ENCODE measurements at places on chromosomes 7 and 10.

DNA sequence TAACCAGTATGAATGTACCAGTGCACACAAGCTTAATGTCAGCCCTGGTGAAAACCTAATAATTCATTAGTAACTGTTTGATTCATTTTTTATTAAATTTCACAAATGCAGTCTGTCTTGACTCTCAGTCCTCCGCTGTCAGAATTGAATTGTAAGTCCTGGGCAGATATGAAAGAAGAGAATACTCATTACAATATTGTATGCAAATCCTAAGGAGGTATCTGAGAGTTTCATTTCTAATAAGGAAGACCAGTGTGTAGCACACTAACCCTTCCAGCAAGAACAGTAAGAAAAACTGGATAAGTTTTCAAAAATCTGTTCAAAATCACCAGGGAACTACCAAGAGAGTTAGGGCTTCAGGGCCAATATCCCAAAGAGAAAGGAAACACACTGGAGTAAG is 652.1 kb downstream of the SUGCT start:
- no peak overlapping the region for H3K4me3 ChIP-seq
- H3K4me1 ChIP-seq: no peaks in the 10 kb centered on the region
- H3K27me3 ChIP-seq: no peaks in the 10 kb centered on the region
- no peaks in the 10 kb centered on the region for H3K36me3 ChIP-seq

GRCh38 chr7:4288791-4289394 is 393.2 kb upstream of the FOXK1 start:
- H3K4me1 ChIP-seq: no peaks in the 10 kb centered on the region
- DNase-seq: no peak
- H3K27me3 ChIP-seq: no peaks in the 10 kb centered on the region
- H3K4me3 ChIP-seq: no peak overlapping the region
- no peaks in the 10 kb centered on the region for H3K36me3 ChIP-seq

GRCh38 chr7:146781352-146782116 is 664.9 kb downstream of the CNTNAP2 start:
- no peak overlapping the region for H3K27ac ChIP-seq
- no peak for DNase-seq
- no peak overlapping the region for H3K4me3 ChIP-seq
- no peaks in the 10 kb centered on the region for H3K4me1 ChIP-seq
- no peaks in the 10 kb centered on the region for H3K27me3 ChIP-seq
- H3K36me3 ChIP-seq: no peaks in the 10 kb centered on the region

GRCh38 chr7:91235211-91235832 is 28.9 kb upstream of the FZD1 start:
- H3K27me3 ChIP-seq: no peaks in the 10 kb centered on the region
- H3K36me3 ChIP-seq: no peaks in the 10 kb centered on the region
- H3K27ac ChIP-seq: no peak overlapping the region
- no peak for DNase-seq

DNA sequence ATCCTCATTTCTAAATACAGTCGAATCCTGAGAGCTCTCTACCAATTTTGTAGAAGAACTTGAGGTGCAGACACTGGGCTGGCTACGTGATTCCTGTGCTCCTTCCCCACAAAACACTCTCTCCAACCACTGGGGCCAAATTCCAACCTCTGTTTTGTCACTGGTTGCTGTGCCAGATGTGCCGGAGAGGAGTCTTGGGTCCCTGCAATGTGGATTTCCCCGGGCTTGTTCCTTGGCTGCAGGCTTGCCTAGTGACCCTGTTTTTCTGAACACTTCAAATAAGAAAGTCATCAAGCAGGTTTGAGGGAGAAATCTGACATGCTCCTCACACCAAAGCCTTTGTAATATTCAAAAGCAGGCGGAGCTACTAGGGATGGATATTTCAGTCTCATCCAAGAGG is 44.4 kb upstream of the AGBL3 start:
- no peak overlapping the region for H3K27ac ChIP-seq
- no peaks in the 10 kb centered on the region for H3K27me3 ChIP-seq
- no peaks in the 10 kb centered on the region for H3K4me1 ChIP-seq
- H3K36me3 ChIP-seq: no peaks in the 10 kb centered on the region
- no peak for DNase-seq

DNA sequence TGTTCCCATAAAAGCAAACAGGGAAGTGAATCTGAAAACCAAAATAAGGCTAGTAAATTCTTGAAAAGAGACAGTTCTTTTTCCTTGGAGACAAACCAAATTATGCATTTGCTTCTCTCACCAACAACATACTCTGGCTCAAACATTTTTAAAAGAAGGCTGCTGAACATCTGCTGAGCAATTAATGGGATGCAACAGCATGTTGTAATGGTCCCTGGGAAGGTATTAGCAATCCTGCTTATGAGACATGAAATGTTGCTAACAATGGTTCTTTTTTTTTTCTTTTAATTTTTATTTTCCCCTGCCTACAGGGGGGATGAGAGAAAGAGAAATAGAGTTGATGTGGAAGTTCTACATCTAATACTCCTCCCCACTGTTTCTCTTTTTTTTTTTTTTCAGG is 572.1 kb downstream of the SORCS1 start:
- DNase-seq: no peak
- H3K27me3 ChIP-seq: no peaks in the 10 kb centered on the region
- no peaks in the 10 kb centered on the region for H3K36me3 ChIP-seq
- H3K4me3 ChIP-seq: no peak overlapping the region

GRCh38 chr10:100656454-100656853 is 88.9 kb upstream of the PAX2 start:
- DNase-seq: no peak
- no peak overlapping the region for H3K4me3 ChIP-seq

DNA sequence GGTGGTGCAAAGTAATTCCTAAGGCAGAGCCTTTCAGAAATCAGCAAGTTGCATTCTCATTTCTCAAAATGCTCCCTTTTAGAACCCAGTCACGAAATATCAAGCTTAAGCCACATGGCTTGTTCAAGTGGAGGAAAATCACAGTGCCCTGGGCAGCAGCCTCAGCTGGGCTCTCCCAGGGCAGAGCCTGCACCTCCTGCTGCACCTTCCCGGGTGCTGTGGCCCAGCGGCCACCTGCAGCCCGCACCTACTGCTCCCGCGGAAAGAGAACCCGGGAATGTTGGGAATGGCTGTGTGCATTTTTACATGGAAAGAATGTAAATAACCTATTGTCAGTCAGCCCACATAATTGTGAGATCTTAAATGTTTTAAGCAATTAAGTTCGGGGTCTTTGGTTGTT is 396.5 kb upstream of the VSTM2A start:
- no peak overlapping the region for H3K4me3 ChIP-seq
- H3K27ac ChIP-seq: no peak overlapping the region
- H3K36me3 ChIP-seq: no peaks in the 10 kb centered on the region
- H3K4me1 ChIP-seq: no peaks in the 10 kb centered on the region
- no peaks in the 10 kb centered on the region for H3K27me3 ChIP-seq
- DNase-seq: no peak

DNA sequence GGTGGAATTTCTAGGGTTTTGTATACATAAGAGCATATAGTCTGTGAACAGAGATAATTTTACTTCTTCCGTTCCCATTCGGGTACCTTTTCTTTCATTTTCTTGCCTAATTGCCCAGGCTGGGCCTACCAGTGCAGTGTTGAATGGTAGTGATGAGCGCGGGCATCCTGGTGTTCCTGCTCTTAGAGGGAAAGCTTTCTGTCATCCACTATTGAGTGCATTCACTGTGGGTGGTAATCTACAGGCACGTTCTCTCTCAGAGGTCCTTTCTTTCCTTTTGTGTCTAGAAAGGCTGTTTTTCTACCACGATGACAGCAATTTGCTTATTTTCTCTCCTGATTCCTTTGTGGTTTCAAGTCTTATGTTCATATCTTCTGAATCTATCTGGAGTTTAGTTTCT is 65.0 kb downstream of the INPP5A start:
- no peak overlapping the region for H3K4me3 ChIP-seq
- no peak overlapping the region for H3K27ac ChIP-seq
- DNase-seq: no peak
- H3K36me3 ChIP-seq: peaks cover 13% of the 10 kb centered on the region
- no peaks in the 10 kb centered on the region for H3K27me3 ChIP-seq

DNA sequence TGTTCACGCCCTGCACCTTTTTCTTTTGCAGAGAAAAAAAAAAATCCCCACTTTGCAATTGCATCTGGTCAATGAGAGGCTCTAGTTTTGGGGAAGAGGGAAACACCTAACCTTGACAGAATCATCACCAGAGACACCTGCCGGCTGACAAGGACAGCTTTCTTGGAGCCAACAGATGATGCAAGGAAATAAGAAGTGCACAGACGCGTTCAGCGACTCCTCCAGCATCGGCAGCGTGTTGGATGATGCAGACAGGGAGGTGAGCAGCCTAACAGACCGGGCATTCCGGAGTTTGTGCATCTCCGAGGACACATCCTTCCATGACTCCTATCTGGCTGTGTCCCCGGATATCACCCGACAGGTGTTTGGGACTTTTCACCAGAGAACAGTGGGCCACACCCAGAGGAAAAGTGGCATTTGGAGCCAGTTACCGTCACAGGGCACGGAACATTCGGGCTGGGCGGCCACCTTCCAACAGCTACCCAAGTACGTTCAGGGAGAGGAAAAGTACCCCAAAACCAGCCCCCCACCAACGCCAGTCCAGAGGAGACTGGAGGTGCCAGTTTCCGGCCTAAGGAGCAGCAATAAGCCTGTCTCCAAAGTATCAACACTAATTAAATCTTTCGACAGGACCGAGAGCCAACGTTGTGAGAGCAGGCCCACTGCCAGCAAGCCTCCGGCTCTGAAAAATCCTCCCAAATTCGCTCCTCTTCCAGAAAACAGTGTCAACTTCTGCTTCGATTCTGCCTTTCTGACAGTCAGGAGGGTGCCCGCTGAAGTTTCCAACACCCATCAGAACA is 23.6 kb downstream of the C10orf71 start:
- no peak overlapping the region for H3K27ac ChIP-seq
- peak; percentile 2 for DNase-seq
- H3K4me3 ChIP-seq: no peak overlapping the region
- H3K36me3 ChIP-seq: no peaks in the 10 kb centered on the region
- H3K27me3 ChIP-seq: no peaks in the 10 kb centered on the region
- peaks cover 30% of the 10 kb centered on the region for H3K4me1 ChIP-seq

DNA sequence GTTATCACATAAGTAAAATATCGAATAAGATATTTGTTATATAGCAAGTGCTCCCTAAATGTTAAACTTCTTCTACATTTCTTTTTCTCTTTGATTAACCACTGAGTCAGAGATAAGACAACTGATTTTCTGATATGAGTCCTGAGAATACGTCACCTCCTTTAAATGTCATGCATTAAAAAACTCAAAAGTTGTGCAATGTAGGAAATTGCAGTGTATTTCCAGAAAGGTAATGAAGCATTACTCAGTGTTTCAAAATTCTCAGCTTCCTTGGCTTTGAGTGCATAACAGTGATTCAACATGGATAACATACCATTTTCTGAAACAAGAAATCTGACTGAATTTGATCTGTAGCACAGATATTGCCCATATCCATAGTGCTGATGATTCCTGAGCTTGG is 155.8 kb downstream of the BMPER start:
- H3K4me3 ChIP-seq: no peak overlapping the region
- no peak for DNase-seq
- no peaks in the 10 kb centered on the region for H3K36me3 ChIP-seq
- H3K4me1 ChIP-seq: no peaks in the 10 kb centered on the region
- H3K27ac ChIP-seq: no peak overlapping the region

DNA sequence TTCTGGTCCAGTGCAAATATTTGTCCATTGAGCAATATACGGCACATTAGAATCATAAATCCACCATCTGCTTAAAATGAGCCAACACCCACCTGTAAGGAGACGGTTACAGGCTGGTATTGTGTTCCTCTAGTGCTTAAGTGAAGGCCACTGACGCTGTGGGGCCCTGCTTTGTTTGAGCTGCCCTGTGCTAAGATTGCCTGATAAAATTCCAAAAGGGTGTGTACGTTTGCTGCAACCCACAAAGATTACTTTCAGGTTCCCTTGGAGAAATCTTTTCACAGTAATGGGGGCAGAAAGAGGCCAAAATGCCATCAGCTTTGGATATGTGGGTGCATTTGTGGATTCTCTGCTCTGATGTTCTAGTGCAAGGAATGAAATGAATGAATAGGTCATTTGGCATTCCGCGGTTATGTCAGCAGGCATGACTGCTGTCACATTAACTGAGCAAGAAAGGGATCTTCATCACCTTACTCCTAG is 34.4 kb downstream of the AGR3 start:
- H3K27ac ChIP-seq: no peak overlapping the region
- H3K36me3 ChIP-seq: no peaks in the 10 kb centered on the region
- H3K27me3 ChIP-seq: no peaks in the 10 kb centered on the region
- no peak overlapping the region for H3K4me3 ChIP-seq
- H3K4me1 ChIP-seq: peaks cover 18% of the 10 kb centered on the region
- DNase-seq: no peak

- DNase-seq: no peak
- H3K27me3 ChIP-seq: no peaks in the 10 kb centered on the region
- H3K4me1 ChIP-seq: no peaks in the 10 kb centered on the region
- H3K4me3 ChIP-seq: no peak overlapping the region
- no peak overlapping the region for H3K27ac ChIP-seq
- no peaks in the 10 kb centered on the region for H3K36me3 ChIP-seq
Observed at GRCh38 chr7:143104759-143105158, 27.1 kb upstream of the PIP start.

GRCh38 chr7:136009488-136010079 is 32.4 kb upstream of the MTPN start:
- no peaks in the 10 kb centered on the region for H3K4me1 ChIP-seq
- no peaks in the 10 kb centered on the region for H3K36me3 ChIP-seq
- H3K4me3 ChIP-seq: no peak overlapping the region
- peak; percentile 35 for DNase-seq
- no peak overlapping the region for H3K27ac ChIP-seq

- H3K27me3 ChIP-seq: no peaks in the 10 kb centered on the region
- no peak overlapping the region for H3K4me3 ChIP-seq
- no peak for DNase-seq
Observed at GRCh38 chr7:2409745-2410414, 6.5 kb downstream of the CHST12 start.

GRCh38 chr7:111071556-111071955 is 19.4 kb upstream of the LRRN3 start:
- H3K4me3 ChIP-seq: no peak overlapping the region
- H3K27me3 ChIP-seq: no peaks in the 10 kb centered on the region
- H3K4me1 ChIP-seq: no peaks in the 10 kb centered on the region
- no peaks in the 10 kb centered on the region for H3K36me3 ChIP-seq
- H3K27ac ChIP-seq: no peak overlapping the region

GRCh38 chr10:127193125-127193524 is 3.3 kb downstream of the INSYN2A start:
- H3K4me3 ChIP-seq: no peak overlapping the region
- DNase-seq: no peak
- no peaks in the 10 kb centered on the region for H3K4me1 ChIP-seq
- H3K27me3 ChIP-seq: peaks cover 49% of the 10 kb centered on the region
- H3K27ac ChIP-seq: no peak overlapping the region

GRCh38 chr10:103757531-103758293 is 97.7 kb downstream of the SH3PXD2A start:
- DNase-seq: peak; percentile 80
- H3K27ac ChIP-seq: no peak overlapping the region
- no peaks in the 10 kb centered on the region for H3K27me3 ChIP-seq
- H3K4me3 ChIP-seq: no peak overlapping the region
- H3K36me3 ChIP-seq: no peaks in the 10 kb centered on the region

Measured in CD14-positive monocyte (primary cell).